ENCODE measurements at places on chromosomes 1 and 21. TPM values are rescaled to one million over a fixed set of nuclear protein-coding genes. Genes with fewer than 3 reads are reported as not detected.

DNA sequence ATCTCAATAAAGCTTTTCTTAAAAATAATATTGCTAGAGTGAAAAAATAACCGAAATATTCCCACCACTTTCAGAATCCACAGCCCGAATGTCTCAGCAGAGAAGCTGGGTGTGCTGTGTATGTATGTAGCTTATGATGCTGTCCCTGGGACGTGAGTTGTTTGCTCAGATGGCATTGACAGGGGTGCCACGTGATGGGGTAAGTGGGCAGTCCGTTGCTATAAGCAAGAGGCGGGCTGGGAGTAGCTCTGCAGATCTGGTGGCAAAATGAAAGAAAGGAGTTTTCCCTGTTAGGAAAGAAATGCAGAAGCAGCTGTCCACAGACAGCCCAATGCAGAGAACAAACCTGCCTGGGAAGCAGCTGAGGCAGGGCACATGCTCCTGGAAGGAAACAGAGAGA is 3.8 kb upstream of the FAM20B start:
- DNase-seq: no peak

VCAM1 gene
- 11.6 TPM for total RNA-seq

LRRC3 gene
- total RNA-seq: 3.8 TPM

- no peak for DNase-seq
These were observed 27.6 kb downstream of the VTCN1 start for GRCh38 chr1:117183112-117183511.

- no peak for DNase-seq
These were observed 442.9 kb upstream of the NEGR1 start for GRCh38 chr1:72724951-72725861.

Measured in tibial nerve (tissue), 4 donors.